Adrenal gland (tissue), 19 donors: ENCODE measurements at places on chromosomes 2 and 18.

DNA sequence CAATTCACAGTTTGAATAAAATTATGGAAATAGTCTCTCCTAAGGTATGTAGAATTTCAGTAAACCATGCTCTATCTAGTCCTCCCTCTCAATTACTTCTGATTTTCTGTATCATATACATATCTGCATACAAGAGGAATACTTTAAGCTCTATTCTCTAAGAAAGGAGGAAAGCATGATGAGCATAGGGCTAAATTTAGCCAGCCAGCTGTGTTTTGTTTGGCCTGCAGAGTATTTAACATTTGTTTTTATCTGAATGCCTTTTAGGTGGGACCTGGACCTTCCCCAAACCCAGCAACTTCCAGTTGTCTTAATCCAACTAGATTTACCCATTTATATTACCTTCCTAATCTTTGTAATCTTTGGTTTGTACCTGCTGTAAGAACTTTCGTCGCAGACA lies 42.2 kb upstream of the FAM117B start:
- no peak for DNase-seq

- no peak for DNase-seq
Observed at GRCh38 chr18:74414953-74415515, 42.1 kb downstream of the DIPK1C start.

- no peak for DNase-seq
Observed at GRCh38 chr2:58930537-58930936, 689.4 kb upstream of the FANCL start.

GRCh38 chr18:21052385-21052784 lies 59.2 kb downstream of the ROCK1 start:
- DNase-seq = no peak

DNA sequence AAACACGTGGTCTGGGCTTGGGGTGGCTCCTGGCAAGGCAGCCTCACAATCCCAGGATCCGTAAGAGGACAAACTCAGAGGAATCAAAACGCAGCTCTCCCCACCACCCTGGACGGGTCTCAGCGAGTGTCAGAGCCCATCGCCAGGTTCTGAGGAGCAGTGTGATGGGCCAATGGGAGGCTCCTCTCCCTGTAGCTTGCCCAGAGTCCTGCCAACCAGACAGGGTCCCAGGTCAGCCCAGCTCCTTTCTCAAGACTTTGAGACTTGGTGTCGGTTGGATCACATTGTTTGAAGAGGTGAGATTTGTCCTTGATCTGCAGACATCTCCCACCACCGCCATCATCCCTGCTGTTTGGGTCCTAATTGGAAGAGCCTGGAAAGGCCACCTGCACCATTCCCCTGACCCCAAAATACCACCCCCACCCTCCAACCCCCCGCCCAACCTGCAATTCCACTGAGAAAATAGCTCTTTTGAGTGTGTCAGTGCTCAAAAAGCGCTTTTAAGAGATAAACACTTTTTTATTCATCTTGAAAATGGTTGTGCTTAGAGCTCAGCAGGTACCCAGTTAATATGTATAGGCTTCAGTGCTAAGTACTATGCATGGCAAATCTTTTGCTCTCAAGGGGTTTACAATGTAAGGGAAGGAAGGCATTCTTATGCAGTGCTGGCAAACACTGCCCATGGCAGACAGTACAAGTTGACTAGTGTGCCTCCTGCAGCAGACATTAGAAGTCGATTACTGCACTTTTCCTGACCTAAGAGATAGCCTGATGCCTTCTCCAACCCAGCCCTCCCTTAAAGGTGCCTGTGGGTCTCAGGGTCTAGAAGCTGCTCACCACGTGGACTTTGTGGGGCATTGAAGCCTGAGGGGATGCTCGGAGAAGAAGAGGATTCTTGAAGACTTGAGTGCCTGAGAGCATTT lies 50.6 kb downstream of the GLI2 start:
- no peak for DNase-seq

DNA sequence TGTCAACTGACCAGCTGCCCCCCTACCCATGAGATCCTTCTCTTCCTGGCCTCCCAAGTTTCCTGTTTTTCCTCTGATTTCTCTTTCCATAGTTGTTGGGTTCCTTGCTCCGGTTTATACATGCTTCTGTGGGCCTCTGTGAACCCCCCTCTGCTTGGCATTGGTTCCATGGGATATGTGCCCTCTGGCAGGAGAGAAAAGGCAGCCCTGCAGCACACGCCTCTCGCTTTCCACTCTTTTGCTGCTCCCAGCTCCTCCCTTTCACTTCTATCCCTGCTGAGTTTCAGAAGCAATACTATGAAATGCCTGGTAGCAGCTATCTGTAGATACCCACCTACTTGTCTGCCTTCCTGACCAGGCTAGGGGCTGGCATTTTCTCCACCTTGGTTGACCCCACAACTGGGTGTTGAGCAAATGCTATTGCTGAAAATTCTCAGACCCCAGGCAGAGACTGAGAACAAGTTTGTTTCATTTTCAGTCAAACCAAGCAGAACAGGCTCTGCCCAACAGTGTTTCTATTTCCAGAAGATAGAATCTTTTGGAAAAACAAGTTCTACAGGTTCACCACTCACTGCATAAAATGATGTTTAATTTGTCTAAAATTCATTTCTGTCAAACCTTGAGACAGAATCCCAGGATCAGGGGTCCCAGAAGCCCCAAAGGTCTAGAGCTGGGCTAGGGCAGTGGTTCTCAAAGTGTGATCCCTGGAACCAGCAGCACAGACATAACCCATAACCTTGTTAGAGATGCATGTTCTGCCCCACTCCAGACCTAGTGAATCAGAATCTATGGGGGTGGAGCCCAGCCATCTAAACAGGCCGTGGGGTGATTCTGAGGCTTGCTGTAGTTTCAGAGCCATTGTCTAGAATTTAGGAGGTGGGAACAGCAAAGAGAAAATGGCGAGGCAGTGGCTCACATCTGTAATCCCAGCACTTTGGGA lies 13.4 kb downstream of the CAPG start:
- DNase-seq = no peak

DNA sequence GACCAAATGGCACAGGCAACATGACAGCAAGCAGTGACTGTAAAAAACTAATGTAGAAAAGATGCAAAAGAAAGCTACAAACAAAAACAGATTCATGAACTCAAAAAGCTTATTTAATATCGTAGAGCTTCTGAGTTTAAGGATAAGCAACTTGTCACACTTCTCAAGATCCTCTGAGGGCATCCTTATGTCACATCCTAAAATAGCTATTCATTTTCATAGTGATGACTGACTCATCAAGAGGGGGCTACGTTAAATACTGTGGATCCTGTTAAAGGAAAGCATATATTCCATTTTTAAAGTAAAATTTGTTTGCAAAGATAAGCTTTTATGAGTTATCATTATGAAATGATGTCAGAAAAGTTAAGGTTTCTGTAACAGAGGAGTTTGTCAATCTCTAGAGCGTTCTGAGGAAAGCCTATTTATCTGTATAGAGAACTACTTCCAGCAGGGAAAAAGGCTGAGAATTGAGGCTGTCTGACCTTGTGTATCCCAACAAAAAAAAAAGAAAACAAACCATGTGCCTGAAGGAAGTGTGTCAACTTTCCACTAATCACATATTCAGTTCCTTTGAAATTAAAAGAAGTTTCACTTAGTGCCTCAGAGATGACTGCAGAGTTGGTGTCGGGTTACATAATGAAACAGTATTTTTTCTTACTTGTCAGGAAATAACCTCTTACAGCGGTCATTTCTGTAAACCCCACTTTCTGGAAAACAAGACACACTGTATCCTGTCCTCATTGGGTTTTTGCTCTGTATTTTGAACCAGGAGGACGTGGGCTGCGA lies 115.5 kb downstream of the ESCO1 start:
- DNase-seq = no peak

GRCh38 chr2:41042343-41042742 lies 590.5 kb upstream of the SLC8A1 start:
- DNase-seq = no peak

DNA sequence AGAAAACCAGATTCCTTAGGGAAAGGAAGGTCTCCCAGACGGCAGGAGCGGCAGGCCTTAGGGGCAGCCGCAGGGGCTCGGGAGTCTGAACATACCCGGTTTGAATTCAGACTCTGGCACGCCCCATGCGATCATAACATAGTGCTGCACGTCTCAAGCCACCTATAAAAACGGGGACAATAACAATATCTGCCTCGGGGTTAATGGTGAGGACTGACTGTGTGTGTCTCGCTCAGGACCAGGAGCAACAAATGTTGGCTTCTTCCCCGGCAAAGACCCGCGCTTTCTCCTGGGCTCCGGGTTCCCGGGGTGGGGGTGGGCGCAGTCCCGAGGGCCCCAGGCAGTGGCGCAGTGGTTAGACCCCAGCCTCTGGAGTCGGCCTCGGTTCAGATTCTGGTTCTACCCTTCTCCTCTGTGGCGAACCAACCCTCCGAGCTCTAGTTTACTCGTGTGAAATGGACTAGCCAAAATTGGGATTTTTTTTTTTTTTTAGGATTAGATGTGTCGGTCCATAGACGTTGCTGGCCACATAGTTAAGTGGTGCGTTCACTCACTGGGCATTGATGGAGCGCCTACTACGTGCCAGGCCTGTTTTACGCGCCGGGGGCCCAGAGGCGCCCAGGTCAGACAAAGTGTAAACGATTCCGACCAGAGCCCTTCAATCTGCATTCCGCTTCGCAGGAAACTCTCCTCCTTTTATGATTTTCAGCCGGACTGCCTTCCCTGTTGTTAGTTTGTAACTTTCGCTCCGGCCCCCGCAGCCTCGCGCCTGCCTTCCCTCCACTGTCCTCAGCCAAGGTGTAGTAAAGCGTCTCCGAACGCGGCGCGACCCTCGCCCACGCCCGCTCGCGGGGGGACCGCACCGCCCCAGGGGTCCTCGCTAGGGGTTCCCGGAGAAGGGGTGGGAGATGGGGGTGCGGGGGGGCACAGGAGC lies 820 bp upstream of the SH3BP4 start:
- peak; percentile 31 for DNase-seq

DNA sequence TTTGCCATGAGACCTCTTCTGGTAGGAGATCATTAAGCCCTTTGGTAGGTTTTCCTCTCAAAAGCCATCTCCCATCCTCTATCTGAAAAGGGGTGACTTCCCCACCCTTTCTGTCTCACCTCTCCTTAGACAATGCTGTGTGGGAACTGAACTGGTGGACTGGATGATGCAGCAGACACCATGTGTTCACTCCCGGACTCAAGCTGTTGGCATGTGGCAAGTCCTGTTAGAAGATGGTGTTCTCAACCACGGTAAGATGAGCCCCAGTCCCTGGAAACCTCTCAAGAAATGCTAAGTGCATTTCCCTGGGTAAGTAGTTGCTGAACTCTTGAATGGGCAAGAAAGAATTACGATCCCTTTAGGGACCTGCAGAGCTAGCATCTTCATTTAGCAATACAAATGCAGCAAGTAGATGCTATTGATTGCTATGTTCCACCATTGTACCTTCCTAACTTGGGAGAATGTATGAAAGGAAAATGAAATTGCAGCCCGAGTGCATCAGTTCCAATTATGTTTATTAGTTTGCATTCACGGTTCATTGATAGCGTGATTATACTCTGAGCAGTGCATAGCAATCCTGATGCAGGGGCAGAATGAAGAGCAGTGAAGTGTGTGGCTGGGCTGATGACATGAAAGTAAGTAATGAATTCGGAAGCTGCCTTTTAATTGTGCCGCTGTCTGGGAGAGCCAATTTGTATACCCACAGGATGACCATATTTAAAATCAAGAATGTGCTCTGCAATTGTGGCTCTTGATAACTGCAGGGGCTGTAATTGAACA lies 110.0 kb upstream of the MAP3K20 start:
- no peak for DNase-seq
